ENCODE measurements at places on chromosomes 4 and X. TPM values are rescaled to one million over a fixed set of nuclear protein-coding genes. Genes with fewer than 3 reads are reported as not detected.

The TAF7L gene
- 0.11 TPM for total RNA-seq

GRCh38 chr4:98406819-98407218, 145.6 kb downstream of the RAP1GDS1 start:
- DNase-seq, result no peak

DNA sequence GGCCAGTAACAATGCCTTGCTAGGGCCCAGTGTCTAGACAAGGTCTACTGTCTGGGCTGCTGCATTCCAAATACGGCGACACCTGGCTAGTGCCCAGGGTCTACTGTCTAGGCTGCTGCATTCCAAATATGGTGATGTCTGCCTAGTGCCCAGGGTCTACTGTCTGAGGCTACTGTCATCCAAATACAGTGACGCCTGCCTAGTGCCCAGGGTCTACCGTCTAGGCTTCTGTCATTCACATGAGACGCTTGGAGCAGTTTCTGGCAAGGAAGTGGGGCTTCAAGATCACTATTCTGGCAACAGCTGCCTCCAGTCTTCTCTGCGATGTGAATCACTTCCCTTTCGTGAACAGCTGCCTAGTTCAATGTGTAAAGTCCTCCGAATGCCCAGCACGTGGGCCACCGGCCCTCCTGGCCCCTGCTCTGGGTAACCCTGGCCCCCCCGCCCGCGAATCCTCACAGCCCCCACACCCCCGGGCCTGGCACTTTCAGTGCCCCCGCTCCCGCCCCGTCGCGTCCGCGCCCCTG, 12.7 kb downstream of the ACOX3 start:
- DNase-seq, result no peak

GRCh38 chrX:136310411-136310810, 9.6 kb downstream of the ADGRG4 start:
- no peak for DNase-seq

The HHIP gene
- not detected for total RNA-seq

The RTL5 gene
- 0.25 TPM for total RNA-seq

DNA sequence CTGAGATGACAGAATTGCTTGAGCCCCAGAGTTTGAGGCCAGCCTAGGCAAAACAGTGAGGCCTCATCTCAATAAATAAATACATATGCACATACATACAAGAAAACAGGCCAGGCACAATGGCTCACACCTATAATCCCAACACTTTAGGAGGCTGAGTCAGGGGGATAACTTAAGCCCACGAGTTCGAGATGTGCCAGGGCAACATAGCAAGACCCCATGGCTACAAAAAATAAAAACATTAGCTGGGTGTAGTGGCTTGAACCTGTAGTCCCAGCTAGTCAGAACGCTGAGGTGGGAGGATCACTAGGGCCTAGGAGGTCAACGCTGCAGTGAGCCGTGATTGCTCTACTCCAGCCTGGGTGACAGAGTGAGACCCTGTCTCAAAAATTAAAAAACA, 51.6 kb upstream of the NEUROG2 start:
- DNase-seq, result no peak

DNA sequence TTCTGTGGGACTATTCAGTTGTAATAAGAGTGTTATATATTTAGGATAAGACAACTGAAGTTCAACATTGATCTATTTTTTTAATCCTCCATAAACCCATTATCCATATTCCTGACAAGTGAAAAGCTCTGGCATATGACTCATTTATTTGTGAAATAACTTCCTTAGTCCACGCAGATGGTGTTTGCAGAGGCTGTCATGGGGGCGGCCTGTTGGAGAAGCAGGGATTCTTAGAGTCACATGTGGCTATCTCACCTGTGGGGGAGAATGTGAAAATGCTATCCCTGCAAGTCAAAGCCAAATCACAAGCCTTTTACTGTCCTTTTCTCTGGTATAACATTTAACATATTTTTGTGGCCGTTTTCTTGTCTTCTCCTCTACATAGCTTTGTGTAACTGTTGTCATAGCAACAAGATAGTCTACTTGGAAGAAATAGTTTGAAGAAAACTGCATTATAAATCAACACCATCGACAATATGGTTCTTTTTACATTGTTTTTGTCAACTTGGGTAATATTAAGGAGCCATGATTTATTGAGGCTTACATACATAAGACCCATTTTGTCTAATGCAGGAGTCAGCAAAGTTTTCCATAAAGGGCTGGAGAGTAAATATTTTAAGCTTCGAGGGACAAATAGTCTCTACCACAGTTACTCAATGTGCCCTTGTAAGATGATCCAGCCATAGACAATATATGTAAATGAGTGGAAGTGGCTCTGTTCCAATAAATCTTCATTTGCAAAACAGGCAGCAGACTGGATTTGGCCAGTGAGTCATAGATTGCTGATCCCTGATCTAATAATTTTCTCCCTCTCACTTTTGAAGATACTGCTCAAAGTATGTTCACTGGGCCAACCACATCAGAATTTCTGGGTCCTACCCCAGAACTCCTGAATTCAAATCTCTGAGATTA, 395.0 kb downstream of the DTHD1 start:
- no peak for DNase-seq
